Right renal pelvis (tissue), 4 donors: ENCODE measurements at places on chromosomes 2 and 18. TPM values are rescaled to one million over a fixed set of nuclear protein-coding genes. Genes with fewer than 3 reads are reported as not detected.

The OSR1 gene
- 4.7 TPM for polyA plus RNA-seq

The PKDCC gene
- polyA plus RNA-seq, result 367 TPM

DNA sequence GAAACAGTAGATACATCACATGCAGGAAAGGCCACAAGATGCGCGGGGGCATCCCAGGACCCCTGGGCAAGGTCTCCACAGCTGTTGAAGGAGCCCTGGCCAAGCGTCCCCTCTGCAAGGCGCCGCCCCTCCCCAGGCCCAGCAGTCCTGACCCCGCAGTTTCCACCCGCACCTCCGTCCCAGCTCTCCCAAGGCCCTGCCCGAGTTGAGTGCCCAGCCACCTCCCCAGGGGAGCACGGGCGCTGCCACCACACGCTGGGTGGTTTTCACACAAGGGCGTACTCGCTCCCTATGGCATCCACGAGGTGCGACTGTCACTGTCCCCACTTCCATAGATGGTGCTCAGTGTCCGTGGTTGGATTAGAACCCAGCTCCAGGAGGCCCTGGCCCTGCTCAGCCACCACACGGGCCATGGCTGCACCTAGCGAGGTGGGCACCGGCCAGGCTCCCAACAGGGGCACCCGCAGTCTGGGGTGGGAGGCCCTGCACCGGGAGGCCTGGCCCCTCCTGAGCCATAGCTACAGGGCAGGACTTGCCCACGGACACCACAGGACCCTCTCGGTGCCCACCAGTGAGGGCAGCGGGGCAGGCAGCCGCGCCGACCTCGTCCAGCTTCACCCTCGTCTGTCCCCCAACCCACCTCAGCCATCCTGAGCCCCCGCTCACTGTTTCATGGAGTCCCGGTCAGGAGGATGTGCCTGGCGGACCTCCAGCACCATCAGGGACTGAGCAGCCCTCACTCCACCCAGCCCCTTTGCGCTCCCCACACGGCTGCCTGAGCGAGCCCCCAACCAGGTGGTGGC is 36.0 kb downstream of the KIF1A start:
- DNase-seq, result no peak

DNA sequence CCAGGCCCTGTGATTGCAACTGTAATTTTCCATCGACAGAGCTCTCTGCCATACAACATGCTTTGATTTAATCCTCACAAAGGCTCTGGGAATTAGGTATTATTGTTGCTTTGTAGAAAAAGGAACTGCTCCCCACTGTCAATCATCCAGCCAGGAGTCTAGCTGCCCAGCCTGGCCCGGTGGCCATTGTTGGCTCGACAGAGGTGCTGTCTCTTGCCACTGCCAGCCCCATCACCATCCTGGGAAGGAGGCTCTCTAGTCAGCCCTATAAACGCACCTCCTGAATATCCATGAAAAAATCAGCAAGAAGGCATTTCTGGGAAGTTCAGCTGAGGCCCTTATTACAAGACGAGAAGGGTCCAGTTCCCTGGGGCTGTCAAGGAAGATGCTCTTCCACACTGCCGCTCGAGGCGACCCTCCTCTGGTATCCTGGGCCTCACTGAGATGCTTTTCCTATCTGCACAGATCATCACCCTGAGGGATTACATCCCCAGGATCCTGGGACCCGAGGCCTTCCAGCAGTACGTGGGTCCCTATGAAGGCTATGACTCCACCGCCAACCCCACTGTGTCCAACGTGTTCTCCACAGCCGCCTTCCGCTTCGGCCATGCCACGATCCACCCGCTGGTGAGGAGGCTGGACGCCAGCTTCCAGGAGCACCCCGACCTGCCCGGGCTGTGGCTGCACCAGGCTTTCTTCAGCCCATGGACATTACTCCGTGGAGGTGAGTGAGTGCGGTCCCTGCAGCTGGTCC is 71.0 kb downstream of the TPO start:
- no peak for DNase-seq

GRCh38 chr2:95074663-95075439 is 46.8 kb downstream of the MRPS5 start:
- DNase-seq, result no peak

- DNase-seq, result no peak
Measured at GRCh38 chr18:47817017-47817794, 113.3 kb downstream of the SMAD2 start.

DNA sequence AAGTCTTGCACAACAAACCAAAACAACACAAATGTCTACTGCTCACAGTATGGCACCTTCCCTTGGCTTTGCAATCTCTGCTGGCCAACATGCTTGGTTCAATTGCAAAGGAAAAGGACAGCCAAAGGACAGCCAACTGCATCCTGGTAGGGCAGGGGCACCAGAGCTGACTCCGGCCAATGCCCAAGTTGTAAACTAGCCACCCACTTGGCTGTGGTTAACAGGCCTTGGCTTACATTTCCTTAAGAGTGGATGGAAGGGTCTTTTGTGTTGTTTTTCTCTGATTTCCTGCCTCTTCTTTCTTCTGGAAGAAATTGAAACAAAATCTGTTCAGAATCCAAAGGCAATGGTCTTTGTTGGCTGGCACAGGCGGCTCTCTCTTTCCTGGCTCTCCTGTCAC is 119.1 kb upstream of the TRIB2 start:
- DNase-seq, result no peak
